ENCODE measurements at places on chromosomes 3 and 15. TPM values are rescaled to one million over a fixed set of nuclear protein-coding genes. Genes with fewer than 3 reads are reported as not detected.

AHSG gene
- polyA plus RNA-seq: 0.06 TPM

AGTR1 gene
- polyA plus RNA-seq: 0.35 TPM

RBP2 gene
- 0.13 TPM for polyA plus RNA-seq

TEX55 gene
- polyA plus RNA-seq: not detected

LRRC31 gene
- not detected for polyA plus RNA-seq

SLC28A2 gene
- not detected for polyA plus RNA-seq

BFSP2 gene
- not detected for polyA plus RNA-seq

RARRES1 gene
- polyA plus RNA-seq: 3.0 TPM

NRG4 gene
- polyA plus RNA-seq: 0.79 TPM

MCTP2 gene
- polyA plus RNA-seq: 2.4 TPM

OR5K2 gene
- polyA plus RNA-seq: not detected

MRAS gene
- polyA plus RNA-seq: 2.4 TPM

CCK gene
- 0.12 TPM for polyA plus RNA-seq

AP4E1 gene
- 3.8 TPM for polyA plus RNA-seq

ATP13A5 gene
- polyA plus RNA-seq: 0.26 TPM

LARP6 gene
- 3.2 TPM for polyA plus RNA-seq

BUB1B gene
- polyA plus RNA-seq: 5.8 TPM

EPHA3 gene
- polyA plus RNA-seq: 0.18 TPM

C3orf20 gene
- not detected for polyA plus RNA-seq

SPINK8 gene
- polyA plus RNA-seq: 1.2 TPM

GPR62 gene
- 0.06 TPM for polyA plus RNA-seq

KPNA1 gene
- 13.9 TPM for polyA plus RNA-seq

GHSR gene
- polyA plus RNA-seq: not detected

MNS1 gene
- 2.5 TPM for polyA plus RNA-seq

ITGA11 gene
- polyA plus RNA-seq: 0.14 TPM

CLDN16 gene
- polyA plus RNA-seq: 0.05 TPM

LHFPL4 gene
- polyA plus RNA-seq: 0.02 TPM

DUOX2 gene
- polyA plus RNA-seq: 15.8 TPM

PARP15 gene
- 0.94 TPM for polyA plus RNA-seq

TMEM266 gene
- 0.14 TPM for polyA plus RNA-seq

RTP3 gene
- polyA plus RNA-seq: not detected

CFAP100 gene
- not detected for polyA plus RNA-seq

DLEC1 gene
- 0.16 TPM for polyA plus RNA-seq

CYFIP1 gene
- polyA plus RNA-seq: 44.3 TPM

SNTN gene
- not detected for polyA plus RNA-seq

CPN2 gene
- polyA plus RNA-seq: not detected

PLA2G4B gene
- polyA plus RNA-seq: 48.1 TPM

SUSD5 gene
- 0.04 TPM for polyA plus RNA-seq

LMAN1L gene
- 0.61 TPM for polyA plus RNA-seq

PRSS50 gene
- 0.06 TPM for polyA plus RNA-seq

ANKUB1 gene
- not detected for polyA plus RNA-seq
